IMR-90 (cell line): ENCODE measurements at places on chromosomes 4 and X. TPM values are rescaled to one million over a fixed set of nuclear protein-coding genes. Genes with fewer than 3 reads are reported as not detected.

GAGE12E gene
- total RNA-seq = not detected in 2 replicates

ADGRG4 gene
- not detected in 2 replicates for total RNA-seq

NDST3 gene
- under 0.01 and 0.18 TPM in 2 replicates for total RNA-seq

OTC gene
- total RNA-seq = not detected in 2 replicates

FMR1NB gene
- total RNA-seq = not detected in 2 replicates

MAGEA4 gene
- not detected in 2 replicates for total RNA-seq

SSX4B gene
- total RNA-seq = not detected in 2 replicates

SCFD2 gene
- 51.9 and 62.4 TPM in 2 replicates for total RNA-seq

TIGD4 gene
- not detected in 2 replicates for total RNA-seq

GABRG1 gene
- not detected in 2 replicates for total RNA-seq

RAB40A gene
- total RNA-seq = under 0.01 TPM in 2 replicates

DACH2 gene
- total RNA-seq = 3.8 and 4.4 TPM in 2 replicates

P2RY4 gene
- total RNA-seq = not detected in 2 replicates

MAGEA2B gene
- not detected in 2 replicates for total RNA-seq

NXF2B gene
- total RNA-seq = not detected in 2 replicates

PDE6B gene
- under 0.01 TPM in 1 of 2 replicates, not detected in the other for total RNA-seq

MID2 gene
- total RNA-seq = 3.3 and 4.7 TPM in 2 replicates

UGT2A3 gene
- total RNA-seq = not detected in 2 replicates

PASD1 gene
- not detected in 2 replicates for total RNA-seq

FANCB gene
- total RNA-seq = 7.7 and 14.4 TPM in 2 replicates

SH3D19 gene
- 27.2 and 29.7 TPM in 2 replicates for total RNA-seq

CSAG1 gene
- not detected in 2 replicates for total RNA-seq

ANOS1 gene
- total RNA-seq = under 0.01 TPM in 2 replicates

SCML1 gene
- total RNA-seq = 4.1 and 6.7 TPM in 2 replicates

PLAC8 gene
- total RNA-seq = not detected in 2 replicates

ANKRD17 gene
- 75.3 and 77.2 TPM in 2 replicates for total RNA-seq

CXCL5 gene
- total RNA-seq = not detected in 2 replicates

EDA2R gene
- 22.8 and 23.8 TPM in 2 replicates for total RNA-seq
